Activated naive CD4-positive, alpha-beta T cell treated with Interleukin-2 at 50 U/mL for 16 hours (primary cell): ENCODE measurements at places on chromosomes 4 and X.

- DNase-seq, result no peak
Measured at GRCh38 chr4:61828960-61829359, 628.8 kb downstream of the ADGRL3 start.

DNA sequence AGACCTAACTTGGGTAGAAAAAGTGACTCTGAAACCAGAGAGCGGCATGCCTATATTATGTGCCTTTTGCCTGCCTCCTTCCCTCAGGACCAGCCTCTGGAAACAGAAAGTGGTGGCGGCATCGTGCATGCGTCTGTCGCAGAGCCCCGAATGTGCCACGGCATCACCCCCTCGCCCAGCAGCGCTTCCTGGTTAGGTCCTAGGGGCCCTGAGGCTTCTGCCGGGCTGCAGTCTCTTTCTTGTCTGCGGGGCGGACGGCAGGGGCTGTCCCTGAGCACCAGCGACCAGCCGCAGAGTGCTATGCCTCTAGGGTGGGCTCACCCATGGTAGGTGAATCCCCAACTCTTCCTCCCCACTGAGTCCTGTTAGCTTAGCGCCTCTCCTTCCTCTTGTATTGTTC lies 68.7 kb downstream of the VSIG4 start:
- no peak for DNase-seq

GRCh38 chr4:125389713-125390112 lies 75.0 kb downstream of the FAT4 start:
- no peak for DNase-seq

- no peak for DNase-seq
Measured at GRCh38 chrX:27439771-27440170, 23.4 kb downstream of the PPP4R3C start.

GRCh38 chr4:147110473-147111367 lies 165.1 kb upstream of the TTC29 start:
- DNase-seq, result no peak
